ENCODE measurements at places on chromosomes 1 and 21.

DNA sequence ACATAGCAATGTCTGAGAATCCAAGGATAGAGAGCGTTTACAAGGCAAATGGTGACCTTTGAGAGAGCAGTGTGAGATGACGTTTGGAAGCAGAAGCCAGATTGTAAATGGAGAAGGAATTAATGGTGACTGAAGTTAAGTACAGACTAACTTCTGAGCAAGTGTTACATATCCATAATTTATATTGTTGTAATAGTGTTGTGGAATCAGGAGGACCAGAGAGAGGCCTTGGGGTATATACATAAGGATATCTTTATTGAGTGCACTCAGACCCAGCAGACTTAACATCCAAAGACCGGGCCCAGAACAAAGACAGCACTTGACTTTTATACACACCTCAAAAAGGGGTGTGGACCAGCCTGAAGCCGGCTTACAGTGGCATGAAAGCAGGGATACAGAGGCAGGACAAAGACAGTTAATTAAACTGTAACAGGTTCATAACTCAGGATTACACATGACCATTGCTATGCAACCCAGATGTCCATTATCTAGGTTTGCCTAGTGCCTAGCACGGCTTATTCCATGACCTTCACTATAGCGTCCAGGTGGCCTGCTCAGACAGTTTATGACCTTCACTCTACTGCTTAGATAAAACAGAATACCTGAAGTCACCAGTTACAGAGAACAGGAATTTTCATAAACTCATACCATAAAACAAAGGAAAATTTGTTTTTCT is 2.7 kb upstream of the MGST3 start:
- no peak for DNase-seq

- DNase-seq: no peak
These were observed 86.2 kb downstream of the EIF4G3 start for GRCh38 chr1:21090463-21090862.

- no peak for DNase-seq
These were observed 12.1 kb downstream of the LRP8 start for GRCh38 chr1:53315456-53316423.

DNA sequence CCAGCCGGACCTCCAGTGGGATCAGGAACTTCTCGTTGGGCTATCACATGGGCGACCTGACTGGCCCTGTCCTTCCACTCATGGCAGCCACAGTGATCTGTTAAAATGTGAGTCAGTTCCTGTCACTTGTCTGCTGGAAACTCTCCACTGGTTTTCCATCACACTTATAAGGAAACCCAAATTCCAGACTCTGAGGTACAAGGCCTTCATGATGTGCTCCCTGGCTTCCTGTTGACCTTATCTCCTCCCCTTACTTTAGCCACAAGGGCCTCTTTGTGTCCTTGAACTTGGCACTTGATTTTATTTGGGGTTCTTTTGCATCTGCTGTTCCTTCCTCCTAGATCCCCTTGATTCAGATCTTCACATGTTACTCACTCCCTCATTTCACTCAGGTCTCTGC is 96.8 kb downstream of the TENT5C start:
- DNase-seq: no peak

GRCh38 chr21:41857771-41858300 is 21.3 kb downstream of the PRDM15 start:
- DNase-seq: no peak

- no peak for DNase-seq
These were observed 100.8 kb upstream of the RNPC3 start for GRCh38 chr1:103424650-103425049.

GRCh38 chr1:25037174-25038074 is 107.3 kb upstream of the RUNX3 start:
- DNase-seq: peak; percentile 55

DNA sequence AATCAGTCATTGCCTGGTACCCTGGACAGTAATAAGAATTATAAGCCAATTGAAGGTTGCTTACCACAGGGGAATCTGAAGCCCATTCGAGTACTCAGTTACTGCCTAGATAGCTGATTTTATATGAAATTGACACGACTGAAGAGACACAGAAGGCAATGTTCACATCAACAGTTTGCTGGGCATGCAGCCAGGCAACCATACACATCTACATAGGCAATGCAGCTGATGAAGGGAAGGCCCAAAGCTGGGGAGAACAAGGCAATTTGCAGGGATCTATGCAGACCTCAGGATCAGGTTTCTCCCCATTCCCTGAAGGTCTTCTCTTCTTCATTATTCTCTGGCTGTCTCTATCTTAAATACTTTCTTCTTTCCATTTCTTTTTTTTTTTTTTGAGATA is 448.7 kb downstream of the PTBP2 start:
- no peak for DNase-seq

DNA sequence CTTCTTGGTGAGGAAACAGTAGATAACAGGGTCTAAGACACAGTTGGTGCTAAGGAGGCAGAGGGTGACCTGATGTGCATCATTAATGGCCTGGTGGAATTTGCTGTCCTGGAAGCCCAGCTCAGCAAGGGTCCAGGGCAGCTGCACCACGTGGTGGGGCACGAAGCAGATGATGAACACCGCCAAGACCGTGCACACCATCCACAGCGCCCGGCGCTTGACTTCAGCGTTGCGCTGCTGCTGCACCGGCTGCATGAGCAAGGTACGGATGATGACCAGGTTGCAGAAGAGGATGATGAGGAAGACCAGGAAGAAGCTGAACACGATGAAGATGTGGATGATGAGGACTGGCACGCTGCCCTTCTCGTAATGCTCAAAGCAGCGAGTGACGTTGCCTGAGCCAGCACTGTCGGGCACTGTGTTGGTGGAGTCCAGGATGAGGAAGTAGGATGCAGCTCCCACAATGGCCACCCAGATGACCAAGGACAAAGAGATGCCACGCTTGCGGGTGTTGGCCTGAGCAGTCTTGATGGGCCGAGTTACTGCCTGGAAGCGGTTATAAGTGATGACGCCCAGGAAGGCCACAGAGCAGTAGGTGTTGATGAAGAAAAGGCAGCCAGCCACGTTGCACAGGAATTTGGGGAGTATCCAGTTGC is 26.2 kb downstream of the PTAFR start:
- no peak for DNase-seq

DNA sequence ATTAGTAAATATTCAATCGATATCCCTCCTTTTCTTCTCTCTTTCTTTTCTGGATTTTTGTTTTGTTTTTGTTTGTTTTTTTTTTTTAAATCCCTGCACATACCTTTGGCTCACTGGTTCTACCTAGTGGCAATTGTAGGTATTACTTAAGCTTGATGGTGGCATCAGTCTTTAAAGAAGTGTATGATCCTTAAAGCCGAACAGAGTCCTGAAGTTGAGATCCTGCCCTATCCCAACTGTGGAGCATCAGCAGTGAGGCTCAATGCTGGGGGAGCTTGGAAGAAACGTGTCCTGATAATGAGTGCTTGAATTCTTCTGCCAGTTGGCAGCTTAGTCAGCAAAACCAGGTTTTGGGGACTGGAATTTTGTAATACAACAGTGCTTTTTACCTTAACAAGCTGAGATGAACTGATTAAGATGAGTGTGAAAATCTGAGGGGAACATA is 60.8 kb downstream of the FASLG start:
- DNase-seq: no peak
